Neuronal stem cell (in vitro differentiated cells): ENCODE measurements at places on chromosomes 16 and 17.
A peak's percentile ranks its signal among the peaks of the same experiment; 100 is the strongest.

GRCh38 chr17:32495359-32496231, 8.8 kb downstream of the CDK5R1 start:
- no peaks in the 10 kb centered on the region for H3K36me3 ChIP-seq
- no peak overlapping the region for H3K4me3 ChIP-seq
- H3K27me3 ChIP-seq = no peaks in the 10 kb centered on the region
- H3K4me1 ChIP-seq = peaks cover 13% of the 10 kb centered on the region

DNA sequence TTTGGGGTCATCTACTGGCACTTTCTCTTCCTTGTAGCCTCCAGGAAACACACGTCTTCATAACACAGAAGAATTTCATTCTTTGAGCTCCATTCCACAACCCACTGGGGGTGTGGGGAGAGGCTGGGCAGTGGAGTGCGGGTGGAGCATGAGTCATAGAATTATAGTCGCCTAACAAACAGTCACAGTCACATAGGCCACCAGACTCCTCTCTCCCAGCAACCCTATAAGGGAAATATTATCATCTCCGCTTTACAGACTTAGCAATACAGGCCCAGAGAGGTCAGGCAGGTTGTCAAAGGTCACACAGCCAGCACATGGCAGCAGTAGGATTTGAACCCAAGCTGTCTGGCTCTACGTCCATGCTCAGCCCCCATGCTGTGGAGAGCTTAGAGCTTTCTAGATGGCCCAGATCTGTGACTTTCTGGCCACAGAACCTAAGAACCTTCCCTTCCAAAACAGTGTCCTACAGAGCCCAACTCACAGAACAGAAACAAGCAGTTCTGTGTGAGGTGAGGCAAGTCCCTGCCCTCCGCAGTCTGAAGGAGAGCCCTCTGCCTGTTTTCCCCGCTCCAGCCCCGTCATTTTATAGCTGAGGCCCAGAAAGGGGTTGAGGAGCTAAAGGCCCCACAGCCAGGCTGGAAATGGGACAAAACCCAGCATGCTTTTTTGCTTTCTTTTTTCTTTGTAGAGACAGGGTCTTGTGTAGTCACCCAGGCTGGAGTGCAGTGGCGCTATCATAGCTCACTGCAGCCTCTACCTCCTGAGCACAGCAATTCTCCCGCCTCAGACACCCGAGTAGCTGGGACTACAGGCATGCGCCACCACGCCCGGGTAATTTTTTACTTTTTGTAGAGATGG, 10.7 kb upstream of the LITAF start:
- H3K27me3 ChIP-seq = no peaks in the 10 kb centered on the region
- no peak for DNase-seq
- peaks cover 7% of the 10 kb centered on the region for H3K4me1 ChIP-seq
- no peaks in the 10 kb centered on the region for H3K36me3 ChIP-seq

GRCh38 chr17:66412857-66413558, 110.6 kb downstream of the PRKCA start:
- H3K4me1 ChIP-seq = peaks cover 4% of the 10 kb centered on the region
- no peak for DNase-seq
- H3K4me3 ChIP-seq = no peak overlapping the region
- no peaks in the 10 kb centered on the region for H3K27me3 ChIP-seq
- no peaks in the 10 kb centered on the region for H3K36me3 ChIP-seq
- H3K27ac ChIP-seq = no peak overlapping the region

DNA sequence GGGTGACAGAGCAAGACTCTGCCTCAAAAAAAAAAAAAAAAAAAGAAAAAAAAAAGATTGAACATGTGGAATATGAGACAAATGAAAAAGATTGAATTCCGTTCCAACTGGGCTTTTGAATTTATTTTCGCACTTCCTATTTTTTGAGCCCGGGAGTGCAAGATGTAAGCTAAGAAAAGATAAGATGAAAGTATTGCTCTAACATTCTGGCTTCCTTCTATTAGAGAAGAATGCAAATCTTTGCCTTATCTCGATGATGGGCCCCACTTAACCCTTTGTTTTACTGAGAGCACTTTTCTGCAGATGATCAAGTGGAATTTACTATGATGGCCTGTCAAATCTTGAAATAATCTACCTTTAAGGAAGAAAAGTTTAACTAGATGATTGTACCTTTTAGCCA, 96.3 kb downstream of the WWOX start:
- H3K36me3 ChIP-seq = no peaks in the 10 kb centered on the region
- no peak overlapping the region for H3K4me3 ChIP-seq
- no peaks in the 10 kb centered on the region for H3K27me3 ChIP-seq

- DNase-seq = peak; percentile 90
- H3K27ac ChIP-seq = peak overlapping the region; percentile 95
- H3K4me1 ChIP-seq = peaks cover 64% of the 10 kb centered on the region
- no peaks in the 10 kb centered on the region for H3K27me3 ChIP-seq
- H3K36me3 ChIP-seq = no peaks in the 10 kb centered on the region
- H3K4me3 ChIP-seq = no peak overlapping the region
These were observed 159.4 kb downstream of the ZNF423 start for GRCh38 chr16:49696414-49697101.
